ENCODE measurements at places on chromosomes 6 and 20.

- no peak for DNase-seq
Observed at GRCh38 chr20:348972-349841, 2.3 kb downstream of the NRSN2 start.

- no peak for DNase-seq
Observed at GRCh38 chr6:79627422-79627821, 3.7 kb upstream of the SH3BGRL2 start.

- DNase-seq, result peak; percentile 15
Observed at GRCh38 chr20:9235518-9235917, 166.6 kb downstream of the PLCB4 start.

- no peak for DNase-seq
Observed at GRCh38 chr6:53014063-53014462, 19.0 kb upstream of the GSTA4 start.

- DNase-seq, result no peak
Observed at GRCh38 chr6:40268614-40269013, 318.6 kb downstream of the LRFN2 start.

DNA sequence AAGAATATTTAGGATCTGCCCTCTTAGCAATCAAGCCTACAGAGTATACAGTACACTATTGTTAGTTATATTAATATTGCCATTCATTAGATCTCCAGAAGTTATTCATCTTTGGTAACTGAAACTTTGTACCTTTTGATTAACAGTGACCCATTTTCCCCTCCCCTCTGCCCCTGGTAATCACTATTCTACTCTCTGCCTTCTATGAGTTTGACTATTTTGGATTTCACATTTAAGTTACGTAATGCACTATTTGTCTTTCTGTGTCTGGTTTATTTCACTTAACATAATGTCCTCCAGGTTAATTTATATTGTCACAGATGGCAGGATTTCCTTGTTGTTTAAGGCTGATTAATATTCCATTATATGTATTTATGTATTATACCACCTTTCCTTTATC lies 86.0 kb upstream of the TINAG start:
- DNase-seq, result no peak

DNA sequence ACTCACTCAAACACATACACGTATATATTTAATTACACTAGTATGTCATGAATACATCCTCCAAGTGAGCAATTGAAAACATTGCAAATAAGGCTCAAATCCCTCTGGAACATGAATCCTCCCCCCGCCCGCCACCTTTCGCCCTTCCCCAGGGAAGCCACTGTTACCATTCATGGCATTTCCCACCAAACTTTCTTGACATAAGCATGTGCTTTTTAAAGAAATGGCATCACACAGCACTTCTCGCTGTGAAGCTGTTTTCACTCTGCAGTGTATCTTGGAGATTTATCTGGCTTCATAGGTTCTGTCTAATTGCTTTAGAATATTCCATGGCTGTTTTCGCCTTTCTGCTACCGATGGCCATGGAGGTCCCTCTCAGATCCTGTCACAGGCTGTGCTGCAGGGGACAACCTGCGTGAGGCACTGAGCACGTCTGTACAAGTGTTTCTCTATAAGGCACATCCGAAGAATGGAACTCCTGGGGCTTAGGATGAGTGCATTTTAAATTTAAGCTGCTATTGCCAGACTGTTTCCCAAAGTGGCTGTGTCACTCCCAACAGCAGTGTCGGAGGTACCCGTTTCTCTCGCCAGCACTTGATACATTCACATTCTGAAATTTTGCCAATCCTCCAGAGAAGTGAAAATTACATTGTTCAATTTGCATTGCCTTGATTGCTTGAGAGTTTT lies 22.2 kb upstream of the PHACTR3 start:
- no peak for DNase-seq

DNA sequence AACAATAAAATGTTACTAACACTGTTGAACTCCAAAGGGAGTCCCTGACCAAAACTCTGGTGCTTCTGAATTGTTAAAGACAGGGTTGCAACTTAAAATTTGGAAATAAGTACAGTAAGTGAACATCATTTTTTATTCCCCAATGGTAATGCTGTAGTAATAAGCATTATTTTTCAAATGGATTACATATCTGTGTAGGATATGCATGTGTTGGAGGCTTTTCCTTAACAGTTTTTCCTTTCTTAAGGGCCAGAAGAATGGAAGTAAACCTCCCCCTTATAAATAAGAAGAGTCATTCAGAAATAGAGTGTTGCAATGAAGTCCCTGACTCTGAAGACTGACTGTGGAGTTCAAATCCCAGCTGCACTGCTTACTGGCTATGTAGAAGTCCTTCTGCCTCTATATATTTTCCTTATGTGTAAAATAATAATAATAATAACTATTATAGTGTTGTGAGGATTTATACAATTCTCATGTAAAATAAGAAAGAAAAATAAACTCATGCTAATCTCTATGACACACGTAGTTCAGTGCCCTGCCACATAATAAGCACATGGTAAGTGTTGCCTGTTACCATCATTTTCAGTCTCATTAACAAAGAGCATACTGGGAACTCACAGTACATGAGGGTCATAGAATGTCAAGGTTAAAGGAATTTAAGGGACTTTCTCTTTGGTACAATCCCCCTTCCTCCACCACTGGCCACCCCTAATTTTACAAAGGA lies 129.8 kb upstream of the SMLR1 start:
- no peak for DNase-seq

DNA sequence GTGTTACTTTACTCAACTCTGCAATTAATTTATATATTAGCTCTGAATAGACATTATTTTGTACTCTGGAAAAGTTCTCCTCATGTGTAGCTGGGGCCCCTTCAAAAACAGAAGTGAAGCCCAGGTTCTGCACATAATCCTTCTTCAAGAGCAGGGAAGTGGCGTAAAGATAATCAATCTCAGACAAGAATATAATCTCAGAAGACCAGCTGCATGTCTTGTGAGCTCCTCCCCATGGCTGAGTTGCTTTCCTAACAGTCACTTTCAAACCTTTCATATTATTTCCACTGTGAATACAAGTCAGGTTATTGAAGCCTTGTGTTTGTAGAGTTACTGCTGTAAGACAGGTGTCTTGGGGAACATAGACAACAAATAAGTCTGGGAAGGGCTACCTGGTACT lies 691.9 kb downstream of the RFPL4B start:
- no peak for DNase-seq

- DNase-seq, result no peak
Observed at GRCh38 chr6:147166360-147166944, 37.8 kb upstream of the STXBP5 start.

GRCh38 chr6:41555326-41556300 lies 9.4 kb downstream of the FOXP4 start:
- DNase-seq, result no peak

DNA sequence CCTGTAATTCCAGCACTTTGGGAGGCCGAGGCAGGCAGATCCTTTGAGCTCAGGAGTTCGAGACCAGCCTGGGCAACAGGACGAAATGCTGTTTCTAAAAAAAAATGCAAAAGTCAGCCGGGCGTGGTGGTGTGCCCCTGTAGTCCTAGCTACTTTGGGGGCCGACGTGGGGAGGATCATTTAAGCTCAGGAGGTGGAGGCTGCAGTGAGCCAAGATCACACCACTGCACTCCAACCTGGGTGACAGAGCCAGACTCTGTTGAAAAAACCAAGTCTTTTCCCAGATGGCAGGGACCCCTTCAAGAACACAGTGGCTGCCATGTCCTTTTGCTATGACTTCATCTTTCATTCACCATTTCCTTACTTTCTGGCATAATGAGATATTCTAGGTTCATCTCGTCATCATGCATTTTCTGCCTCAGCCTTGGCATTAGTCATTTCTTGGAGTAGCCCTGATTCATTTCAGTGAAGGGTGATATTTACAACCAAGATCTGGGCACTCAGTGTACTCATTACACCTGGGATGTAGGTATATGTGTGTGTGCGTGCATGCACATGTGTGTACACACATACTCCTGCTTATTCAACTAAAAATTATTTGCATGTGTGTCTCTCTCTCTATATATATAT lies 61.4 kb upstream of the TOX2 start:
- DNase-seq, result no peak

- DNase-seq, result no peak
Observed at GRCh38 chr20:60010689-60011458, 52.7 kb downstream of the CDH26 start.

DNA sequence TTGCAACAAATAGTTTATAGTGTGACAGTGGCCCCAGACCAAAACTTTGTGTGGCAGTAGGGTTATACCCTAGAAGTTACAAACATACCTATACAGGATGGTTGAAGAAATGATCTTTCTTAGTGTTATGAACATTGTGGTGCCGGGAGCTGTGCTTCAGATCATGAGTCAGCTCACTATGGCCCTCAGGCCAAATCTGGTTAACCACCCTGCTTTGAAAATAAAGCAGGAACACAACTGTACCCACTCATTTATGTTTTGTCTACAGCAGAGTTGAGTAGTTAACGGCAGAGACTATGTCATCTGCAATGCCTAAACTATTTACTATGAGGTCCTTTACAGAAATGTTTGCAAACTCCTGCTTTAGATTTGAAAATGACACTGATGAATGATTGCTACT lies 24.3 kb downstream of the AKAP7 start:
- no peak for DNase-seq

GRCh38 chr6:160767647-160768019 lies 65.6 kb downstream of the PLG start:
- DNase-seq, result no peak

GRCh38 chr6:136487759-136488425 lies 62.3 kb downstream of the MAP7 start:
- no peak for DNase-seq

- no peak for DNase-seq
Observed at GRCh38 chr20:22070610-22071058, 365.2 kb downstream of the PAX1 start.

- DNase-seq, result no peak
Observed at GRCh38 chr20:4774207-4774606, 52.5 kb downstream of the PRND start.

DNA sequence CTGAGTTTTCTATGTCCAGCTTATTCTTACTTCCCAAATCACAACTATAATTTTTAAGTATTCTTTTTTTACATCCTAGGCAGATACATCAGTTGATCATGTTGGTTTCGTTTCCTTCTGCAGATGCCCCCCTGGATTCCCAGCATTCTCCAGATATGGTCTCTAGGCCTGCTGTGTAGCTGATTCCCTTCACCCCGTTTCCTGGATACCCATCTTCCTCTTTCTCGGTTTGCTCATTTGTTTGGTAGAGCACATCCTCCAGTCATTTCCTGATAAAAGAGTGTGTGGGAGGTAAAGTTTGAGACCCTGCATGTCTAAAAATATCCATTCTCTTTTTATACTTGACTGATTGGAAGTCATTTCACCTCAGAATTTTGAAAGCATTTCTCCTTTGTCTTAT lies 66.4 kb downstream of the ANKS1A start:
- no peak for DNase-seq

GRCh38 chr20:10449270-10449669 lies 14.2 kb downstream of the SLX4IP start:
- DNase-seq, result no peak

DNA sequence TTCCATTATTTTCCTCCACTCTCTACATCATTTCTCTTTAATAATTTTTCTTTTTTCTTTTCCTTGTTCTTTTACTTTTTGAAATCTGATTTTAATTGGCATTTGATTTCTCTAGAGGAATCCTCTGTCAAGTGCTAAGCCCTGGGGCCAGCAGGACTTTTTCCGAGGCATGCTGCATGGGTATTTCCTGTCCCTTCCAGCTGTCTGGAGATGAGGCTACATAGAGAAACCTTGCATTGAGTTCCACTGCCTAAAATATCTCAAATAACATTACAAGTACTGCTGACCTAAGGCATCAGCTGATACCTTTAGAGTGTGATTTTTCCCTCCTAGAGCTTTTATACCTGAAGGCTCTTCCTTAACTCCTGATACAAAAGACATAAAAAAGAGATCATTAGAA lies 6.2 kb downstream of the RNF217 start:
- DNase-seq, result no peak

DNA sequence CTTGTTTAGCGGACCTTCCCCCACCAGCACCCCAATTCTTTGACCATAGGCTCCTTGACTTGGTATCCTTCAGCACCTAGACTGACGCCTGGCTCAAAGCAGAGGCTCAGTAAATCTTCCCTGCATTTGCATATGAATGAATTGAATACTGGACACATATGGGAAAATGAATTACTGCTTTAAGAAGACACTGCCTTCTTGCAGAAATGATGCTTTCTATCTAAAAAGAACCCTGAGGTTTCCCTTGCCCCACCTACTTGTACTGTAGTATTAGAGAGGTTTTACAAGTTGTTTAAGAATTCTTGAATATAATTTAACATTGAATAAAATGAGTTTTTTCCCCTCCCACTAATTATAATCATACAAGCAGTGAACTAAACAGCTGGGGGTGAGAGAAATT lies 190.7 kb downstream of the SAMD5 start:
- DNase-seq, result no peak

DNA sequence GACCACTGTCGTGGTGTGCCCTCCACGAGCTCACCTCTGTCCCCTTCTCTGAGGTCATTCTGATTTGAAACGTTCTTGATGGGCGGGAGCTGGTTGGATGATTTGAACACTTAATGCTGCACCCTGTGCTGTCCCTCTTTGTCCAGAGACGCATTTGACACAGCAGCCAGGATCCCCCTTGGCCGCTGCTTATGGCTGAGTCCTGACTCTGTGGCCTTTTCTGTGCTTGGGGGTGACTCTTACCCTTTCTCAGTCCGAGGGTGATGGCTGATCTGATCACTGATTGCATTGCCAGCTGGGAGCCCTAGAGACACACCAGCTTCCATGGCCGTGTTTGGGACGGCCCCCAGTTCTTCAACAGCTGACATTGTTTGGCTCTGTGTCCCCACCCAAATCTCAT lies 43.5 kb upstream of the FRMD1 start:
- no peak for DNase-seq

GRCh38 chr6:148711833-148712654 lies 34.8 kb upstream of the UST start:
- DNase-seq, result no peak

- DNase-seq, result no peak
Observed at GRCh38 chr6:154513601-154514320, 3.3 kb upstream of the CNKSR3 start.

DNA sequence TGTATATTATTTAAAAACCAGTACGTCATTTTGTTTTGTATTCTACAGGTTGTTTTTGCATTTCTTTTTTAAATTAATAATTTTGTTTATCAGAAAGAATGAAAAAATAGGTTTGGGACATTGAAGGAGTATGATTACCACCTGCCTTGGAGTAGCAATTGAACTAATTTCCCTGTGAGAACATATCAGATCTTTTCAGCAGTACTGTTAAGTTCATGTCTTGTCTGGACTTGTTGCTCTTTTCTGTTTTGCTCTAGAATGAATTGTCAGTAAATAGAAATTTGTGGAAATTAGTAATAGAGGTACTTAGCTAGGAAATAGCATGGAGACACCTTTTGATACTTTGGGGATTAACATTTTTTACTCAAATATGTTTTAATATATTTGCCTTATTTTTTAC lies 24.3 kb downstream of the HSF2 start:
- DNase-seq, result no peak

DNA sequence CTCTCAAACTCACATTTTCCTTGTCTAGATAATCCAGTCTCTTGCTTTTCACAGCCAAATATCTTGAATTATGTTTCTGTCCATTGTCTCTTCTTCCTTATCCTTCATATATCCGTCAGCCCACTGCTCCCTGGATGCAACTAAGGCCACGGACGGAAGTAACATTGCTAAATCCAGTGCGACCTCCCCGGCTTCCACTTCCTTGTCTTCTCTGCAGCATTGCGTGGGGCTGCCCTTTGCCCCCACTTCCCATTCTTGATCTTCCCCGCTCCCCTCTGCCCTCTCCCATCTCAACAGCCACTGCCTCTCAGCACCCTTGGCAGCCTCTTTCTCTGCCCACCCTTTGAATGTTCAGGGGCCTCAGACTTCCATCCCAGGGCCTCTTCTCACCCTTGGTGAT lies 190.4 kb upstream of the UST start:
- no peak for DNase-seq
